ENCODE measurements at places on chromosomes 2 and 18.

- DNase-seq: no peak
These were observed 1345.1 kb downstream of the SUCLG1 start for GRCh38 chr2:83113953-83114352.

DNA sequence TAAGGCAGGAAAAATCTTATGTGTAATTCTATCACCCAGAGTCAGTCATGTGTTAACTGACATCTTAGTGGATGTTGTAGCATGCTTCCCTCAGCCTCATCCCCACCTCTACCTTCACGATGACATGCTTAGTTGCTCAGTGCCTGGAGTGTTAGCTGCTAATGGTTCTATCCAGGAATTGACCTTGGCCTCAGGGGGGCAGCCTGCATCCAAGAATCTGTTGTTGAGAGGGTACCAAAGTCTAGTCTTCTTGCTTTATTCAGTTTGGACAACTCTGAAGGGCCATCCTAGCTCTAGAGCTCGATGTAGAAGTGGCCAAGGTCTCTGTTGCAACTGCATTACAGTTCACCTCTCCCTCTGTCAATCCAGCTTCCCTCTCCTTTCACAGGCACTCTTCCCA is 61.2 kb downstream of the ACYP2 start:
- DNase-seq: no peak

- no peak for DNase-seq
These were observed 46.5 kb downstream of the MBP start for GRCh38 chr18:77086034-77086433.

- DNase-seq: no peak
These were observed 23.3 kb upstream of the ST3GAL5 start for GRCh38 chr2:85911814-85912692.

GRCh38 chr18:3279201-3280185 is 17.6 kb downstream of the MYL12B start:
- DNase-seq: no peak

DNA sequence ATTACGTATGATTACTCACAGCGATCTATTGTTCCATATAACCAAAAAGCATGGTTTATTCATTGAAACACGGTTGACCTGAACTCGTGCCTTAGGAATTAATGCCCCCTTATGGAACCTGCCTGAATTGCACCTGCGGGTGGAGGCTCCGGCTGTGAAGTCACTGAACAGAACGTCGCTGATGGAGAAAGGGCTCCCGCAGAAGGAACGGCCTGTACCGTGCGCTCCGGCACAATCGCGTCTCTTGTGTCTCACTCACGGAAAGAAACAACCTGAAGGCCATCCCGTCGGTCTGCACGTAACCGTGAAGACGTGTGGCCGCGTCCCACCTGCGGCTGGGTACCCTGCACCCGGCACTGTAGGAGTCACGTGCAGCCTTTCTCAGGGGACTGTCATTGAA is 133.1 kb downstream of the NFATC1 start:
- peak; percentile 75 for DNase-seq

- no peak for DNase-seq
These were observed 45.6 kb upstream of the ARHGAP15 start for GRCh38 chr2:143083636-143084035.

GRCh38 chr2:62296832-62297623 is 101.1 kb downstream of the B3GNT2 start:
- DNase-seq: no peak

GRCh38 chr2:33146102-33146501 is 199.3 kb downstream of the LTBP1 start:
- DNase-seq: no peak

DNA sequence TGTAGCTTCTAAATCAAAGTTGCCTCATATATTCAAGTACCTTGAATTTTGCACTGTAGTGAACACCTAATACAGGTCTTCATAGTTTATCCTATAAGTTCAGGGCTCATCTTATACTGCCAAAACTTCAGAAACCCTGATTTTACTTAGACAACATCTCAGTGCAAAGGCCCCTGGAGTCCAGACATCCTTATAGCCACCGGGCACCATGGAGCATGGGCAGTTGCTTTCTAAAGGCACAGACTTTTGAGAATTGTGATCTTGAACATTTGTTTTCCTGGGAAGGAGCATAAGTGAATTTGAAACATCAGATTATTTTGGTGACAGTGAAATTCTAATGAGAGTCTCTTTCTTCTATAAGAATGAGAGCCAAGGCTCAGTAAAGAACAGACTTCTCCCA is 292.3 kb downstream of the CYRIA start:
- DNase-seq: no peak

DNA sequence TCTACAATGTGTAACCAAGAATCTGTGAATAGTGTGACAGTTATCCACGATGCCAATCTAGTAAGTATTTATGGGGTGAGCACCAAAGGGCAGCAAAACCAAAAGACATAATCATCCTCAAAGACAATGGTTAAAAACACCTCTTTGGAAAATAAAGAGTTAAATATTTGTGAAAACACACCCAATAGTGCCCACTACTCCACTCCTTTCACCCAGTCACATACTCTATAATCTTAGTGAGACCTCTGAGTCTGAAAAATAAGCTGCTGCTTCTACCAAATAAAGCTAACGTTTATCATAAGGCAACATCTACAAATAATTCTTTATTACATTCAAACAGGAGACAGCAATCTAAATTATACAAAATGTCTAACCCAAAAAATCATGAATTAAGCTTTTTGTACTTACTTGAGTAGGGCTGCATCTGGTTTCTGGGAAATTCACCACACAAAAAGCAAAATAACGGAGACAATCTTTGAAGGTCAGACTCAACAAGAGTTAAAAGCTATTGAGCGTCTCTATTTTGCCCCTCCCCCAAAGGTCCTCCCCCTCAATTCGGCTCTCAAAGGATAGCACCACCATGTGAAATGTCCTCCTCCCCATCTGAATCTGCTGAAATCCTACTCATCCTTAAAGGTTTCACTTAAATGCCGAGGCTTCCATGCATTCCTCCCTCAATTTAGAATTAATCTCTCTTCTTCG is 2.0 kb downstream of the RAPH1 start:
- no peak for DNase-seq
